ENCODE measurements at places on chromosomes 12 and 14. TPM values are rescaled to one million over a fixed set of nuclear protein-coding genes. Genes with fewer than 3 reads are reported as not detected.

DNA sequence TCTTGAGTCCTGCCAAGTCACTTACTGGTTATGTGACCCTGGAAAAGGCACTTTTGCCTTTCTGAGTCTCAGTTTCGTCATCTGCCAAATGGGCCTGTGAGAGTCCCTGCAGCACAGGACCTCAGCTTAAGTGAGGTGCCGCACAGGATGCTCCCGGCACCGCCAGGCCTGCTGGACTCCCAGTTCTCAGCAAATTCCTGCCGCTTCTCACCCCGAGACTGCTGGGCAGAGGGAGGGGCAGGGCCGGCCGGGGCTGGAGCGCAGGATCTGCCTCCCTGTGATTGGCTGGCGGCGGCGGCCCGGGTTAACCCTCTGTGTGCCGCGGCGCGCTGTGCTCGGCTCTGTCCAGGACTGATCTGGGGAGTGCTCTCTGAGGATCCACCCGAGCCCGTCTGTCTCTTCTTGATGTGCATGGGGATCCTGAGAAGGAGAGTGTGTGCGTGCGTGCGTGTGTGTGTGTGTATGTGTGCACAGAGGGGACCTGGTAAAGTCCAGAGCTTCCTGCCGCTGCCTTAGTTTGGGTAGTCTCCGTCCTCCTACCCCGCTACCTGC, 8.6 kb downstream of the SETD1B start:
- DNase-seq: peak; percentile 84
- peaks cover 49% of the 10 kb centered on the region for H3K4me1 ChIP-seq
- no peaks in the 10 kb centered on the region for H3K27me3 ChIP-seq
- H3K27ac ChIP-seq: peak overlapping the region; percentile 75

- no peak overlapping the region for H3K27ac ChIP-seq
- DNase-seq: peak; percentile 24
- H3K27me3 ChIP-seq: no peaks in the 10 kb centered on the region
- H3K36me3 ChIP-seq: no peaks in the 10 kb centered on the region
These were observed 71.2 kb downstream of the PPFIBP1 start for GRCh38 chr12:27595231-27595642.

- no peak for DNase-seq
- no peaks in the 10 kb centered on the region for H3K4me1 ChIP-seq
- no peaks in the 10 kb centered on the region for H3K36me3 ChIP-seq
These were observed 54.0 kb downstream of the MIPOL1 start for GRCh38 chr14:37251775-37252174.

- no peaks in the 10 kb centered on the region for H3K36me3 ChIP-seq
- DNase-seq: no peak
- H3K4me3 ChIP-seq: no peak overlapping the region
- H3K4me1 ChIP-seq: peaks cover 11% of the 10 kb centered on the region
- H3K27me3 ChIP-seq: no peaks in the 10 kb centered on the region
These were observed 169.2 kb downstream of the SLC41A2 start for GRCh38 chr12:104788840-104789271.

GRCh38 chr14:95125221-95125620, 32.1 kb downstream of the DICER1 start:
- H3K4me1 ChIP-seq: peaks cover 26% of the 10 kb centered on the region
- no peak overlapping the region for H3K4me3 ChIP-seq
- no peak overlapping the region for H3K27ac ChIP-seq
- peaks cover 6% of the 10 kb centered on the region for H3K36me3 ChIP-seq
- DNase-seq: no peak
- H3K27me3 ChIP-seq: no peaks in the 10 kb centered on the region

- no peak for DNase-seq
- no peak overlapping the region for H3K27ac ChIP-seq
- no peak overlapping the region for H3K4me3 ChIP-seq
- no peaks in the 10 kb centered on the region for H3K27me3 ChIP-seq
These were observed 152.7 kb downstream of the DPF3 start for GRCh38 chr14:72740966-72741825.

GRCh38 chr14:31166271-31166561, 41.4 kb downstream of the HECTD1 start:
- peaks cover 18% of the 10 kb centered on the region for H3K4me1 ChIP-seq
- H3K36me3 ChIP-seq: peaks cover 23% of the 10 kb centered on the region
- no peak overlapping the region for H3K4me3 ChIP-seq
- DNase-seq: no peak

- no peaks in the 10 kb centered on the region for H3K27me3 ChIP-seq
- no peak overlapping the region for H3K4me3 ChIP-seq
- H3K27ac ChIP-seq: no peak overlapping the region
- DNase-seq: no peak
- H3K4me1 ChIP-seq: peaks cover 13% of the 10 kb centered on the region
These were observed 33.3 kb upstream of the INF2 start for GRCh38 chr14:104656014-104656714.

GRCh38 chr12:132003846-132004245, 54.1 kb downstream of the EP400 start:
- H3K27ac ChIP-seq: no peak overlapping the region
- H3K36me3 ChIP-seq: peaks cover 16% of the 10 kb centered on the region
- H3K4me1 ChIP-seq: peaks cover 5% of the 10 kb centered on the region
- no peaks in the 10 kb centered on the region for H3K27me3 ChIP-seq

GRCh38 chr12:71567537-71567936, 96.1 kb downstream of the ZFC3H1 start:
- H3K4me1 ChIP-seq: no peaks in the 10 kb centered on the region
- DNase-seq: no peak
- no peak overlapping the region for H3K27ac ChIP-seq
- no peaks in the 10 kb centered on the region for H3K36me3 ChIP-seq
- H3K27me3 ChIP-seq: no peaks in the 10 kb centered on the region

CD163 gene
- total RNA-seq: 85.6 TPM

PPP1R1A gene
- 51.4 TPM for total RNA-seq

SMIM41 gene
- total RNA-seq: 0.66 TPM

RNASE3 gene
- total RNA-seq: not detected

TAS2R46 gene
- not detected for total RNA-seq

LETMD1 gene
- 57.4 TPM for total RNA-seq

GPR137C gene
- total RNA-seq: not detected
